ENCODE measurements at places on chromosomes 1 and 21.

GRCh38 chr1:116278541-116278866 lies 94.5 kb upstream of the ATP1A1 start:
- ATAC-seq, result no peak

DNA sequence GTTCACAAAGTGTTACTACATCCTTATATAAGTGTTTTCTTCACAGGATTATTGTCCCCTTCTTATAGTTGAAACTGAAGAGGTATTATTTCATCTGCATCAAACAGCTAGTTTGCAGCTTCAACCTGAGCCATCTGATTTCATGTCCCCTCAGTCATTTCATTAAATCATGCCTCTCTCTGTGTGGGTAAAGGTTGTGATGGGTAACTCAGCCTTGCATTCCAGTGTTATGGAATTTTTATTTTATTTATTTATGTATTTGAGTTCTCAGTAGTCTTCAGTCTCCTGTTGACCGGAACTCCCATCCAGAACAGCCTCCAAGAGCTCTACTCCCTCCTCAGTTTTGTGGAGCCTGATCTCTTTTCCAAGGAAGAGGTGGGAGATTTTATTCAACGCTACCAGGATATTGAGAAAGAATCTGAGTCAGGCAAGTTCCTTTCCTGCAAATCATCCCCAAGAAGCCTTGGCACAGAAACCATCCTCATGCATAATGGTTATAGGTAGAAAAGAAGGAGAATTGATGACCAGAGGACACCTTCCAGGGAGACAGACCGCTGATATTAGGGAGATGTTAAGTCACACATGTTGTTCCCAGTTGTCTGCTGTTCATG lies 21.8 kb downstream of the CHD1L start:
- ATAC-seq, result no peak

DNA sequence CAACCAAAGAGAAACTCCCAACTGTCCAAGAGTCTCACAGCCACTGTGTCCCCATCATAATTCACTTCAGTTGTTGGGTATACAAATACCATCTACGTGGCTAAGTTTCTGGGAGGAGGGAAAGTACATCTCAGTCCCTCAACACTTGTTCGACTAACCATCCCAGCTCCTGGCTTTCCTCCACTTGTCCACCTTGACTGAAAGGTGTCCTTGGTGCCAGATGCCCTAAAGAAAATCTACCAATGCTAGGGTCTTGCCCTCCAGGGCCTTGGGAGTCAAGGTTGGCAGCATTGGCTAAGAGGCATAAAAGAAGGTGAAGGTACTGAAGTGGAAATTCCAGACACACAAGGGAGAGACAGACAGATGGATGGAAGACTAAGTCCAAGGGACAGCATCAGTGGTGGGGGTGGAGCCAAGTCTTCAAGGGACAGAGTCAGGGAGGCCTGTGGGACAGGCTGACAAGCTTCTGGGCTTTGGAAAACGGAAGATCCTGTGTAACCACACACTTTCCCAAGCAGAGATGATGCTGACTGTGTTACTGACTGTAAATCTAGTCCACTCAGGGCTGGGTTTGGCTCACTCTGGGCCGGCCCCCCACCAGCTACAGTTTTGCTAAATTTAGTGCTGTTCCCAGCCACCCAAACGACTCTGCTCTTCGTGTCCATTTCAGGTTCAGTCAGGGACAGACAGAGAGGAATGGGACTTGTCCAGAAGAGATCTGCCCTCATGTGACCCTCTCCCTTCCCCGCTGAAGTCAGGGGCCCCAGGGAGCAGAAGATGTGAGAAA lies 60.1 kb downstream of the CD34 start:
- no peak for ATAC-seq

GRCh38 chr1:224637936-224638335 lies 21.8 kb downstream of the CNIH3 start:
- ATAC-seq, result no peak

GRCh38 chr1:25566176-25566729 lies 22.8 kb downstream of the LDLRAP1 start:
- ATAC-seq, result no peak

GRCh38 chr1:15957221-15958095 lies 18.4 kb downstream of the ZBTB17 start:
- no peak for ATAC-seq

- ATAC-seq, result peak; percentile 93
Observed at GRCh38 chr1:88998716-88999115, 6.3 kb upstream of the KYAT3 start.

DNA sequence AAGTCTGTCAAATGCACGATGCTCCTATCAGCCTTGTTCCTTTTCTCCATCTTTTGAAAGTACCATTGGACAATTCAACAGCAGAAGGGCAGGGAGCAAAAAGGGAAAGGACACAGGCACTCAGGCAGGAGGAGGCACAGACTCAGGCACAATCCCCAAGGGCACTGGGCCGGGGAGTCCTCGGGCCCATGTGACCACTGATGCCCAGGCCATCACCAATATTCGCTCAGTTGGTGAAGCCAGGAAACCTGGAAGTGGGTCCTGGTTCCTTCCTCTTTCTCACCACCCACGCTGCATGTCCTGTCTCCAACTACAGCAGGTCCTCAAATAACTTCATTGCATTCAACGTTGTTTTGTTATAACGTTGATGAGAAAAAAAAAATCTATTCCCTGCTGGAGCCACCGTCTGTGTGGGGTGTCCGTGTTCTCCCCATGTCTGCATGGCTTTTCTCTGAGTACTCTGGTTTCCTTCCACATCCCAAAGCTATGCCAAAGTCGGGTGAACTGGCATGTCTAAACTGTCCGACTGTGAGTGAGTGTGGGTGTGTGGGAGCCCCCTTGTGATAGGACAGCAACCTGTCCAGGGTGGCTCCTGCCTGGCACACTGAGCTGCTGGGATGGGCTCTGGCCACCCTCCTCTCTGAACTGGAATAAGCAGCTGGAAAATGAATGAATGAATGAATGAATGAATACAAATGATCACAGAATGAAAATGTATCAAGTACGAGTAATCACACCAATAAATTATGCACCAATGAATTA lies 12.5 kb downstream of the NID1 start:
- no peak for ATAC-seq

GRCh38 chr21:43976661-43977060 lies 35.4 kb upstream of the TRAPPC10 start:
- ATAC-seq, result no peak

GRCh38 chr21:43034826-43035225 lies 40.8 kb downstream of the CBS start:
- ATAC-seq, result no peak

Data from motor neuron (in vitro differentiated cells).